ENCODE measurements at places on chromosomes 7 and 10.

DNA sequence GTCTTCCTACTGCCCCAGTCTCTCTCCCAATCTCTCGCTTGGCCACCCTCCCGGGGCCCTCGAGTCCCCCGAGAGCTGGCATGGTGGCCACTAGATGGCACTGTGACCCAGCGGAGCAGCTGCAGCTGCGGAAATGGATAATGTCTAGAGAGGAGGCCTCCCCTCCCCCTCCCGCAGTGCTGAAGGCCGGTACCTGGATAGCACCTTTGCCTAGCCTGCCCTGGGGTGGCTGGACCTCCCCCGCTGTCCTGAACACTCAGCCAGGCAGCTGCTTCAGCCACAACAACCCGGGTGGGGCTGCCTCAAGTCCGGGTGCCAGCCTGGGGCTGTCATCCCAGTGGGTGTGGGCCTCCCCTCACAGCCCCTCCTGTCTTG lies 65.2 kb downstream of the GOLGA7B start:
- DNase-seq, result peak; percentile 75

DNA sequence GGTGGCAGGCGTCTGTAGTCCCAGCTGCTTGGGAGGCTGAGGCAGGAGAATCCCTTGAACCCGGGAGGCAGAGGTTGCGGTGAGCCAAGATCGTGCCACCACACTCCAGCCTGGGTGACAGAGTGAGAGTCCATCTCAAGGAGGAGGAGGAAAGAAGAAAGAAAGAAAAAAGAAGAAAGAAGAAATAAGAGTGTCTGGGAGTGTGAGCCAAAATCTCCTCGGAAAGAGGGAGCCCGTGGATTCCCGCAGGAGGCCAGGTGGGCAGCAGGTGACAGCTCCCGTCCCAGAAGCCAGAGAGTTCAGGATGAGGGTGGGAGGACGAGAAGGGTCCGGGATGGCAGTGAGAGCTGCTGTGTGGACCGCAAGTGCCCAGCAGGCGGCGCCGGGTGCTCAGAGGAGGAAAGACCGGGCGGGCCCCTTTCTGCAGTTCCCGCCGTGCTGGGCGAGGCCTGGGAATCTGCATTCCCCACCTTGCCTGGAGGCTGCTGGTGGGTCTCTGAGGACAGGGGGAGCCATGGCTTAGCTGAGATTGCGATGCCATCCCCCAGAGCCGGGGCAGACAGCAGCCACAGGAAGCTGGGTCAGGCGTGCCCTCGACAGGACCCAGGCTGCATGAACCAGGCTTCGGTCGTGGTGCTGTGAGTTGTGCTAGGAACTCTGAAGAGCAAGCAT lies 17.1 kb upstream of the AMZ1 start:
- DNase-seq, result peak; percentile 74

GRCh38 chr7:125118444-125118843 lies 188.8 kb upstream of the POT1 start:
- DNase-seq, result no peak

- DNase-seq, result no peak
Measured at GRCh38 chr10:126135941-126136595, 239.7 kb downstream of the FANK1 start.

DNA sequence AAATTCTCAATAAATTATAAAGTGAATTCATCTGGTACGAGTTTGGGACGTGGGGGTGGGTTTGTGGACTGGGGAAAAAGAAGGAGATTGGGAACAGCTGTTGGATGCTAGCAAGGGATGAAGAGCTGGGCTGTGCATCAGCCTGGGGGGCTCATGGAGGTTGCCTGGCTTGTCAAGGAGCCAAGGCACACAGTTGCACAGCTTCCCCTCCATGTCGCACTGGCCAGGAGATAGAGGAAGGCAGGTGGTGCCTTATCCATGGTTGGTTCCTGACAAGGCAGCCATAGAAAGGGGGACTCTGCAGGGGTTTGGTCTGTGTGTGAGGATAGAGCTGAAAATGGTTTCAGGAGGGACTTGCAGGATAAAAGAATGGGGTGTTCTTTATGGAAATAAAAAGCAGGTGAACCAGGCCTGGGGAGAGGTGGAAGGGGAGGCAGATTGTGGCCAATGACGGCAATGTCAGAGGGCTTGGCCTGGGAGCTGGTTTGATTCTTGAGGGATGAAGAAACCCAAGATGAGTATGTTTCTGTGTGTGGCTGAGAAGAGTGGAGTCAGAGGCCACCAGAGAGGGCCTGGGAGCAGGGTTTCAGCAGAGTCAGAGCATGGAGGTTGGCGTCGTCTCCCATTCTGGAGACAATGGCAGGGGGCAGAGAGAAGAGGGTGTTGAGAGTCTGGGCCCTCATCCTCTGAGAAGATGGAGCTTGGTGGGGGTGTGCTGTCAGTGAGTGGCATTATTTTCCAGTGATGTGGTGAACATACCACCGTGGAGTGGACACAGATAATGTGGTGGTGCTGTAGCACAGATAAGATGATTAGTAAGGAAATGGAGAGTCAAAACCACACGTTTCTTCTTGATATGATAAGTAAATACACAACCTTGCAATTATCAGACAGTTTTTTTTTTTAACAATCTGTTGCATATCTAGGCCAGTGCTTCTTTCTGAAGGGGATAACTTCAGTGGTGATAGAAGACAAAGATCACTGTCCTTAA lies 108.2 kb downstream of the PTPN20 start:
- no peak for DNase-seq
